ENCODE measurements at places on chromosomes 3 and 15.

DNA sequence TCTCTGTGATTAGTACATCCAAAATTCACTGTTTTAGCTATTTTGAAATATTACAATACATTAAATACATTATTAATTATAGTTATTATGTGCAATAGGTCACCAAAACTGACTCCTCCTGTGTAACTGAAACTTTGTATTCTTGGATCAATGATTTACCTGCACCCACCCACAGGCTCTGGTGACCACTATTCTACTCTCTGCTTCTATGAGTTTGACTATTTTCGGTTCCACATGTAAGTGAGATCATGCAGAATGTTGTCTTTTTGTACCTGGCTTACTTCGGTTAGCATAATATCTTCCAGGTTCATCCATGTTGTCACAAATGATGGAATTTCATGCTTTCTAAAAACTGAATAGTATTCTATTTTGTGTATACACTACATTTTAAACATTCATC, 43.8 kb downstream of the SLC2A2 start:
- no peak for ATAC-seq

DNA sequence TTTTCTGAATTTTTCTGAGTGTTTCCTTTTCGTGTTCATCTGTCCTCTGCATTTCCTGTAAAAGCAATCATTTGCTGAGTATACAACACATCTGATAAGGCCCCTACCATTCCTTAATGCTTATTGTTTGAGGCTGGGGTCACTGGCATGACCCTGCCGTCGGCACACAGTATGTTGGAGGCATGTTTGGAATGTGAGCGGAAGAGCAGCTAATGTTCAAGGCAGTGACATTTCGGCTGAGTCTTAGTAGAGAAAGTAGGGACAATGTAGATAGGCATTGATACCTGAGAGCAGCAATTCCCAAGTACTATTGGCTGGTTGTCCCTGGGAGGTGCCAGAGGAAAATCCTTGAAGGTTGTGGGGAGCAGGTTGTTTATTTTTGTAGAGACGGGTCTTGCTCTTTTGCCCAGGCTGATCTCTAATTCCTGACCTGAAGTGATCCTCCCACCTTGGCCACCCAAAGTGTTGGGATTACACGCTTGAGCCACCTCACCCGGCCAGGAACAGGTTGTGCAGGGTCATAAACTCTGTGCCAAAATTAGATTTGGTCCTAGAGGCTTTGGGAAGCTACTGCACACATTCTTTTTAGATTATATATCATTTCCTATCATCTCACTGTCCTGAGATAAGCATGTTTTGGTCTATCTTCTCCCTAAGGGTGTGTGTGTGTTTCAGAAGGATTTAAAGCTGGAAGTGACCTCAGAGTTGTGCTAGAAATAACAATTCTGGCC, 13.5 kb downstream of the PTPN23 start:
- ATAC-seq: peak; percentile 26

DNA sequence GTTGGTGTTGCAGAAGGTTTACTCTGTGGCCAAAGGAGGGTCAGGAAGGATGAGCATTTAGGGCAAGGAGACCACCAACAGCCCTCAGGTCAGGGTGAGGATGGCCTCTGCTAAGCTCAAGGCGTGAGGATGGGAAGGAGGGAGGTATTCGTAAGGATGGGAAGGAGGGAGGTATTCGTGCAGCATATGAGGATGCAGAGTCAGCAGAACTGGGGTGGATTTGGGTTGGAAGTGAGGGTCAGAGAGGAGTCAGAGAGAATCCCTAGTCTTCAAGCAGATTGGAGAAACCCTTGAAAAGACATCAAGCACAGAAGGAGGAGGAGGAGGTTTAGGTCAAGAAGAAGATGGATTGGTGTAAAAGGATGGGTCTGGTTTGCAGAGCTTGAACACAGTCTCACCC, 4.0 kb downstream of the CCR5 start:
- ATAC-seq: no peak

- peak; percentile 98 for ATAC-seq
These were observed 412 bp upstream of the CTXN2 start for GRCh38 chr15:48190932-48191573.

- ATAC-seq: peak; percentile 95
These were observed 25.4 kb downstream of the CXCR6 start for GRCh38 chr3:45968706-45969105.

- ATAC-seq: no peak
These were observed 378.6 kb downstream of the MAGI1 start for GRCh38 chr3:65660000-65660598.

DNA sequence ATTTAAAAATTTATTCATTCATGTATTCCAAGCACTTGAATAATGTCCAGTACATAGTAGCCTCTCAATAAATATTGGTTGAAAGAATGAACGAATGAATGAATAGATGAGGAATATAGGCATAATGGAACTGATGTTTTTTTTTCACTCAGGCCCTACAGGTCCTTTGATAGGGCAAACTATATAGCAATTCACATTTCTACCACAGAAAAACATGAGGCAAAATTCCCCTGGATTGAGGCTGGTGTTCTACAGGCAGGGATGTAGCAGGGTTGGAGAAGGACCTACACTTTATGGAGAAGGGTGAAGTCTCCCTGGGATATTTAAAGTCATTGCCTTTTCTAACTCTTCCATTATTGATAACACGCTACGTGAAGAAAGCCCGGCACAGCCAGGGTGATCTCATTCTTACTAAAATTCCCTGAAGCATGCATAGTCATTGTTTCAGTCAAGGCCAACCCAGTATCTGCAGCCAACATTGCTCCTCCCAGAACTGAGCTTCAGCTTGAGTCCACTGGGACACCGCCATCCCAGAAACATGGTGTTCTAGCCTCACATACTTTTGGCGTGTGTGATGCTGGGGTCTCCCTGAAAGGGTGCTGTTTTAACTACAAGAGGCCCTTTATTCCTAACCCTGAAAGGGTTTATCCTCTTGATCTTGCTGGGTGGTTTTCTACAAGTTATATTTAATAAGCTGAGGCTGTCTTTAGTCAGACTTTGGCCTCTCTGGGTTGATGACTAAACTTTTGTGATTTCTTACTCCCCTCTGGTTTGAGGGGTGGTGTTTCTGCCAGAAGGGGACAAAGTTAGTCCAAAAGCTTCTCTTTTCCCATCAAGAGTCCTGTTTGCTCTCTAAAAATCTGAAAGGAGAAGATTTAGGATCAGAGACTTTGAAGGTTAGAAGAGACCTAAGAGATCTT, 25.9 kb upstream of the FBN1 start:
- ATAC-seq: no peak

GRCh38 chr3:17367171-17367570, 375.3 kb downstream of the TBC1D5 start:
- no peak for ATAC-seq

GRCh38 chr3:51957520-51958205, 2.5 kb downstream of the GPR62 start:
- no peak for ATAC-seq

GRCh38 chr3:5047764-5048419, 68.7 kb downstream of the BHLHE40 start:
- no peak for ATAC-seq

DNA sequence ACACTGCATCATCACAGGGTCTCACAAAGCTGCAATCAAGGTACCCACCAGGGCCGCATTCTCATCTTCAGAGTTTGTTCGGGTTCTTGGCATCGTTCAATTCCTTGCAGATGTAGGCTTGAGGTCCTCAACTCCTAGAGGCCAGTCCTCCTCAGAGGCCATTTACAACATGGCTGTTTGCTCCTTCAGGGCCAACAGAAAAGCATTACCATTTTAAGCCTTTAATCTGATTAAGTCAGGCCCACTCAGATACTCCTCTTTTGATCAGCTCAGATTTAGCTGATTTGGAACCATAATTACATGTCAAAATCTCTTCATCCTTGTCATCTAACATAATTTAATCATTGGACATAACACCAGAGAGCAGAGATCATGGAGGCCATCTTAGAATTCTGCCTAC, 55.4 kb downstream of the BFSP2 start:
- ATAC-seq: no peak

DNA sequence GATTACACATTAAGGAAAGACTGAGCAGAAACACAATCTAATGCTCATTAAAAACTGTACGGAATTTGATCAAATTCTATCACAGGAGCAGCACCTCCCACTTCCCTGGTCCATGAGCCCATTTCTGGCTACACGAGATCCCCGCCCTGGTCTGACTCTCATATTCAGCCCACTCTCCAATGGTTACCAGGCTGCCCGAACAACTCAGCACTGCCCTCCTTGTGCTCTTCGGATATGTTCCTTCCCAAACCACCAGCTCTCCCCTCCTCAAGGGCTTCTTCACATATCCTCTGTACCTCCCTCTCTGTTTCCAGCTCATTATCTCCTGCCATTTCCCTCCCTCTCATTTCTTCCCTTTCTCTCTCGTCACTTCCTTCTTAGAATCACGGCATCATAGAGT, 180.5 kb downstream of the RSL24D1 start:
- no peak for ATAC-seq

DNA sequence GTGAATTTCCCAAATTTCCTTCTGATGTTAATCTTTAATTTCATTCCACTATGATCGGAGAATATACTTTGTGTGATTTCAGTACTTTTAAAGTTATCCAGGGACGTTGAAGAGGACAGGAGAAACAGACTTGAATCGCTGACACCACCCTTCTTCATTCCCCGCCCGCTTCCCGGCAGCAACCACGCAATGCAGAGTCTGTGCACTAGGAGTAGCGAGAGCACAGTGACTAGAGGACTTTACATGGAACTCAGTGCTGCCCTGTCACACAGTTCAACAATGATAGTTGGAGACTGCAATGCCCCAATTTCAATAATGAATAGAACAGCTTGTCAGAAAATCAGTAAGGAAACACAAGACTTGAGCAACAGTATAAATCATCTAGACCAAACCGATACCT, 73.9 kb downstream of the RNF13 start:
- ATAC-seq: no peak

GRCh38 chr15:42166225-42166940, 9.9 kb upstream of the PLA2G4F start:
- ATAC-seq: no peak

DNA sequence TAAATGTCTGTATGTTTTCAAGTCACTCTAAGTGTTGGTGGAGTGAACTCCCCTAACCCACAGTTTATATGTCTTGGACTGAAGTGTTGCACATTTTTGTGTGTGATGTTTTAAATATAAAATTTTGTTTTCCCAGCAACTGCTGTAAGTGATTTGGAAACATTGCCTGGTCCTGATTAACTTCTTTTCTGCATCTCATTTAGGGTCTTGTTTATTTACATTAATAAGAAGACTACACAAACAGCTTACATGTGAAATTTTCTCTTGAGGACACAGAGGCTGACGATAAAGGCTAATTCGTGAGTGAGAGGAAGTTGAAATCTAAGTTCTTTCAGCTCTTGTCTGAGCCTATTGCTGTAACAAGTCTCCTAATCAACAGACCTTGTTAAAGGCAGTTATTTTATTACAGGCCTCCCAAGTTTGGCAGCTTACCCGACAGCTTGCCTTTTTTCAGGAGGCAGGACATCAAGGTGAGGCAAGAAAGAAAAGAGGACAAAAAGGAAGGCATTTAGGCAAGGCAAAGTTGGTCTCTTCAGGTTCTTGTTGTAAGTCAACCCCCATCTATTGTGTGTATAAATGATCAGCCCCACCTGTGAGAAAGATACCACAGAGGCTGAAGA, 177.7 kb upstream of the NR2E3 start:
- no peak for ATAC-seq

GRCh38 chr3:100913870-100914648, 79.2 kb downstream of the ABI3BP start:
- ATAC-seq: no peak

DNA sequence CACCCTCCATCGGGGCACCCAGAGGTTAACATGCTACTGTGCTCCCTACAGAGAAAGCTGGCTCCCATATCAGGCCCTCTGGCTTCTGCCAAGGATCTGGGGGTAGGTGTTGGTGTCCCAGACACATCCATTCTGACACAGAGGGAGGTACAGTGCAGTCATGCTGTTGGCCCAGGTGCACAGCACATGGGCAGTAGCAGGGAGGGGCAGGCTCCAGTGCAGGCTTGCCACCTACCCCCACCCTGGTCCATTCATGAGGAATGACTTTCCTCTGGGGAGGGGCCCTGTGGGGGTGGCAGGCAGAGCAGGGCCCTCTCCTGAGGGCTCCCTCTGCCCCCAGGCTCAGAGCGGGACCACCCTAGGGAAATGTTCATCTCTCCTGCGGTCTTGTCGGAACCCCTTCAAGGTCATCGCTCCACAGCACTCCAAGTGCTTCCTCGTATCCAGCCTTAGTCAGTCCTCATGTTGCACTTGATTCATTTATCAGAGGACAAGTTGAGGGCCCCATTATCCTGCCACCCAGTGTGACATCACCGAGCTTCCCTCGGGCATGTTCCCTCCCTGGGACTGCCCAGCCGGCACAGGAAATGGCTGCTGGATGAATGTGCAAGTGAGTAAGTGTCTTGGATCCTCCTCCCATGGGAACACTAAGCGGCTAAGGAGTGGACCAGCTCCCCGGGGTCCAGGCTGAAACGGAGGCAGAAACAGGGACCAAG, 10.0 kb downstream of the DUSP7 start:
- peak; percentile 90 for ATAC-seq

DNA sequence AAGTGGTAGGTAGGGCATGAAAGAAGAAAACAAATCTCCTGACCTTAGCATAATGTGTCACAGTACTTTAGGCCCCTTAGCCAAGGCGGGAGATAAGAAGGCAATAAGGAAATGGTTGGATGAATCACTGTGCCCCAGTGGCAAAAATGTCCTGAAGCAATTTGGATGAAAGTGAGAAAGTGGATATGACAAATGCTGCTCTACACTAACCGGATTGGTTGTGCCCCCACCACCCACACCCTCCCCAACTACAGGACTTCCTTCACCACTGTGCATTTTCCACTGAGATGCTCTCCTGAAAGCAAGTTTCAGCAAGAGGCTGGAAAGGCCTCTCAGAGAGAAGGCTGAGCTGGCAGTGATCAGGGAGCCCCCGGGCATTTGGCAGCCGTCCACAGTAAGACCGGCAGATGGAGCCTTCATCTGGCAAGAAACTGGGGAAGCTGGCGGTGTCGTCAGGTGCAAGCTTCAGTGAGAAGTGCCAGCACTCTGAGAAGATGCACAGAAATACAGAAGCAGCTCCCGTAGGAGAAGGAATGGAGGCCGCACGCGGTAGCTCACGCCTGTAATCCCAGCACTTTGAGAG, 63.8 kb downstream of the ATP1B3 start:
- peak; percentile 82 for ATAC-seq

DNA sequence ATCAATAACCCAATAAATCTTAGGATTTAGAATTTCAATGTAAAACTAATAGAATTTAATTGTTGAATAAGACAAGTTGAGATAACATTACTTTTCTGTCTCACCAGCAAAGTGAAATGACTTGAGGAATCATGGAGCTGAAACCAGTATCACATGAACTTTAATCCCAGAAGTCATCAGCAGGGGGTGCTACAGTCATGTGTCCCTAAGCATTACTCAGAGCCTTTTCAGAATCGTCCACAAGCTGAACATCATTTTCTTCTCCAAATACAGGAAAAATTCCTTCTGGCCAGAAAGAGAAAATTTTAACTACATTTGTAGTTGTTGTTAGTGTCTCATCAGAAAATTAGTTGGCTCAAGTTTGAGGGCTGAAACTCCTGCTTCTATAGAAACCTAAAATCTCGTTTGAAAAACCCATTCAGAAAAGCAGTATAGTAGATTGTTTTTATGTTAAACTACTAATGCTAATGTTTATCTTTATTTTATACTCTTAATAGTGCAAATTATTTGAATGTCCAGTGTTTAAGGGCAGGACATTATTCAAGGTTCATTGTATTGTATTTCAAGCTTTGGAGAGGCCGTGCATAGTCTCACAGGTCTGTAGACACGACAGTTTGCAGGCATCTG, 384.1 kb downstream of the PLOD2 start:
- ATAC-seq: peak; percentile 77
